Naive B cell (primary cell): ENCODE measurements at places on chromosomes 13 and 19.

DNA sequence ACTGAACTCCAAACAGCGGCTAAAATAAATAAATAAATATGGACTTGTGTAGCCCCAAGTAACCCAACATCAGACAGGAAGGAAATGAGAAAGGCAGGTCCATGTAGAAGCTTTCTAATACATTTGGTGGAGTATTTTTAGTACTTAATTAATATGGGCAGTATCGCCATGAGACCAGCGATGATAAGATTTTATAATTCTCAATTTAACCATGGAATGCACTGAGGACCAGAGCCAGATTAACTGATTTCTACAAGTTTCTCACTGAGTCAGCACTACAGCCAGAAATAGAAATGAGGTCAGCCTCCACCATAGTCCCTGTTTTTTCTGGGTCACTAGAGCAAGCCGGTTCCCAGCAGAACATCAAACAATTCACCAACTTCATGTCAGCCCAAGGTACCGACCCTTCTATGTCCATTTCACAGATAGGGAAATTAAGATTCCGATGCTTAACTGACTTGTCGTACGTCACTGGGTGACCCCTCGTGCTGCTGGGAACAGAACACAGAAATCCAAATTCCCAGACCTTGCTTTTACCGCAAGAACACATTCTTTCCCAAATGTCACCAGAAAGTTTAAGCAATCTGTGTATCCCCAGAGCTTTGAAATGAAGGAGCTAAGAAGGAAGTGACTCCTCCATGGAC lies 90.4 kb downstream of the COL4A1 start:
- DNase-seq: no peak

DNA sequence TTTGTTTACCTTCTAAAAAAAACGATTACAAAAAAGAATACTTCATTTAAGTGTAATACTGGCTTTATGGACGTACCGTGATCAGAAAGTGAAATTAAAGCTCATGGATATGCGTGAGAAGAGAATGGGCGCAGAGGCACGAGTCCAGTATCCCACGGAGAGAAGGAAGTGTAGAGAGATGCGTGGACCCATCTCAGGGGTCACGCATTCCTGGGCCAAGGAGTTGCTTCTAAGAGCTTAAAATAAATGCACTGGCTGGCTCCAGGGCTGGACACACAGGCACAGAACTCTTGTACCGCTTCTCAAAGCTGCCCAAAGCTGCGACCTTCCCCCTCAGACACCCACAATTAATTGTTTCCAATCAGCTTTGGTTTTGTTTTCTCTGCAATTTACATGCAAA lies 8.7 kb upstream of the SPC24 start:
- no peak for DNase-seq

- DNase-seq: no peak
Measured at GRCh38 chr19:5216141-5216847, 124.3 kb downstream of the PTPRS start.

DNA sequence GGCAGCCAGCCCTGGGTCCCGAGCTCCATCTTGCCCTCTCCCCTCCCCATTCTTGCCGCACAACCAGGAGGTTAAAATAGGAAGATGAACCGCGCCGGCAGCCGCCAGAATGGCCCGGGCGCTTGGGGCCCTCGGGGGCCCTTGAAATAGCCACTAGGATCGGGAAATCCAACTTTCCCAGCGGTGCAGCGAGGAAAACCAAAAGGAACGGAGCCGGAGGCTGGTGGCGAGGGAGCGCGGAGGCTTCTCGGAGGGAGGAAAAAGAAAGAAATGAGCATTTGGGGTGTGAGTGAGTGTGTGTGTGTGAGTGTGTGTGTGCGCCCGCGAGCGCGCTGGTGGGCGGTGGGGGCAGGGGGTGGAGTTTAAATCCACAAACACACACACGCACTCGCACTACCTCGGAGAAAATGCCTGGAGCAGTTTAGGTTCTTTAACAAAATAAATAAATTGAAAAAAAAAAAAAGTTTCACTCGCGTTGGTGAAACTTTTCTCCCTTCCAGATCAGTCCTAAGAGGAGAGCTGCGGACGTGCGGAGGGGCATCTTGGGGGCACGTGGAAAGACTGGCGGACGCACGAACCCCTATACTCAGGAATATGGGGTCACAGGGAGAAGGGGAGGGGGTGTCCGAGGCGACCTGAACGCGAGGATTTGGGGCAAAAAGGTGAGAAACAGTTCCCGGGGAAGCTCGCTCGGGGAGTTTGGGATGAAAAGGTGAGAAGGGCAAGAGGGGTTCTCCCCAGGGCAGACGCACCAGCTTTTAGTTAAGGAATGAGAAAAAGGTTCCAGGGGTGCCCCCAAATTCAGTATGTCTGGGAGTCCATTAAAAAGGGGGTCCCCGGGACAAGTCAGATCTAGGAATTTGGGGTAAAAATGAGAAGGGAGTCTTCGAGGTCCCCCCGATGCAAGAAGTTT lies 1.3 kb downstream of the RFX2 start:
- DNase-seq: peak; percentile 45
